ENCODE measurements at places on chromosomes 6 and 20.

- DNase-seq, result no peak
Observed at GRCh38 chr6:130655586-130655985, 171.6 kb upstream of the SMLR1 start.

GRCh38 chr6:6704103-6705060 lies 115.9 kb downstream of the LY86 start:
- DNase-seq, result no peak

DNA sequence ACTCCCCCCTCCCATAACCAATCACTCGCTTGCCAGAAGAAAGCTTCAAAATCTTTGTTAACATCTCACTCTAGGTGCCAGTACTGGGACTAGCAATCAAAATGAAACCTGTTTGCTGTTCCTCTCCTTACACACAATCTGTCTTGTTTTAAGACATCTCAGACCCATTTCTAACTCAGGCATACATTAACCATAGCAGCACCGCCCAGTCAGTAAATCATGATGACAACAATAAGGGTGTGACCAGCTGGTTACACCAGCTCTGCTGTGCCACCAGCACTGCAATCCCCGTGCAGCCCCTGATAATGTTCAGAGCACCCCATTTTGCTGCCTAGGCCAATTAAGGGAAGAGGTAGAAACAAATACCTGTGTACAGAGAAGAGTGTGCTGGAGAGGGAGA lies 185.2 kb upstream of the TAB2 start:
- DNase-seq, result no peak

- DNase-seq, result no peak
Observed at GRCh38 chr6:148934539-148934938, 187.7 kb downstream of the UST start.

DNA sequence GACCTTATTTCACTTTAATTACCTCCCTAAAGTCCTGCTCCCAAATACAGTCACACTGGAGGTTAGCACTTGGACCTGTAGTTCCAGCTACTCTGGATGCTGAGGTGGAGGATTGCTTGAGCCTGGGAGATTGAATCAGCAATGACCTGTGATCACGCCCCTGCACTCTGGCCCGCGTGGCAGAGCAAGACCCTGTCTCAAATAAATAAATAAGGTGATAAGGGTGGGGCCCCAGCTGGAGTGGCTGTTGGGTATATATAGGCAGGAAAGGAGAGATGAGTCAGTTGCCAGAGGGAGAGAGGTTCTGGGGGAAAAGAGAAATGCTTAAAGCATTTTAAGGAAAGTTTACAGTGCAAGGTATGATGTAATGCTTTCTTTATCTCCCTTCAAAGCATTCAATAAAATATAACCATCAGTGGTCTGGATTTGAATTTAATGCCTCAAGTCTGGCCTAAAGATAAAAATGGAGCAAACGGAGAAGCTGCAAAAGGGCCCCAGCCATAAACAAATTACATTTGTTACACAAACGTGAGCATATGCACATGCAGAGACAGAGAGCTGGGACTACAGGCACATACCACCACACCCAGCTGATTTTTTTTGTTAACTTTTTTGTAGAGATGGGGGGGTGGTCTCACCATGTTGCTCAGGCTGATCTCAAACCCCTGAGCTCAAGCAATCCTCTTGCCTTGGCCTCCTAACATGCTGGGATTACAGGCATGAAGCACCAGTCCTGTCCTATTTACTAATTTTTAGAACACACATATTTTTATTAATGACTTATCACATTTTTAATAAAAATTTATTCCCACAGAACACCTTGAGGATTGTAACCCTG lies 6.1 kb upstream of the PM20D2 start:
- no peak for DNase-seq

GRCh38 chr20:25306991-25307903 lies 59.4 kb downstream of the PYGB start:
- DNase-seq, result no peak

DNA sequence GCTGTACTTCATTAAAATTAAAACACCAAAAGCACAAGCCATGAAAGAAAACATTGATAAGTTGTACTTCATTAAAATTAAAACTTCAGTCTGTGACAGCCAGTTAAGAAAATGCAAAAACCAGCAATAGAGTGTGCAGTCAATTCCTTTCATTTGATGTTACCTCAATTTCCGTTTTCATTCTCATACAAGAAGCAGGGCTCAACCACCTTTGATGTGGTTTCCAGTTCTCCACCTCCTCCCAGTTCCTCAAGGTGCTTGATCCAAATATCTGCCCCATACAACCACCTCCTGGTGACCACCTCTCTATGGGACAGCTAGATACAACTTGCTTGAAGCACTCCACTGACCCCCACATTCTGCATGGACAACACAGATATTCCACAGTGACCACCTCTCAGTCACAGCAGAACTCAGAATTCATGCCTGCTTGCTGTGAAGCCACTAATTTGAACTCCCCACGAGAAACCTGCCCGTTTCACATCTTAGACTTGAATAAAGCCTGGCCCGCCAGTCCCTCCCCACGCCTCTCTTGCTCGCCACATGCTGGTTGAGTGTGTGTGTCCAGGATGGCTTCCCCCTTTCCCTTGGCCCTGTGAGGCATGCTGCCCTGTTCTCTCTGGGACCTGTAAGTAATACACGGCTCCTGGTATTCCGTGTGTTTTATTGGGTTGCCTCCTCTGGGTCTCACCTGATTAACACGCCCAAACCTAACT lies 66.1 kb downstream of the FAM50B start:
- DNase-seq, result peak; percentile 24

DNA sequence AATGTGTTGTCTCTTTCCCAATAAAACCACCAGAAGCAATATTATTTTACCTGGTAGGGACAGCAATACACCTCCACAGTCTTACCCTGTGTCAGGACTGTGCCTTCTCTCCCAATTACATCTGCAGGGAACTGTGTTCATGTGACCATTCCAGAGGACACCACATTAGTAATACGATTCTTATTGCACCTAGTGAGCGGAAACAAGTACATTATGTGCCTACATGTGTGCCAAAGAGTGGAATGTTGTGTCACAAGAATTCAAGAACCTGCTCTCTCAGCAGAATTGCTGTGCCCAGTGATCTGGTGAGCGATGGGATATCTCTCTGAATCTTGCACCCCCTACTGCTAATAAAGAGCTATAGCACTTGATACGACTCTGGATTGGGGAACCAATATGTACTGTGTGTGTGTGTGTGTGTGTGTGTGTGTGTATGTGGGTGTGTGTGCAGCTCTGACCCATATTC lies 57.4 kb upstream of the FOXC1 start:
- DNase-seq, result no peak

GRCh38 chr20:2297357-2297728 lies 1.5 kb downstream of the TGM3 start:
- DNase-seq, result no peak

GRCh38 chr20:21272679-21273078 lies 30.5 kb upstream of the XRN2 start:
- no peak for DNase-seq

- DNase-seq, result no peak
Observed at GRCh38 chr20:63273635-63274380, 1.2 kb downstream of the ARFGAP1 start.

DNA sequence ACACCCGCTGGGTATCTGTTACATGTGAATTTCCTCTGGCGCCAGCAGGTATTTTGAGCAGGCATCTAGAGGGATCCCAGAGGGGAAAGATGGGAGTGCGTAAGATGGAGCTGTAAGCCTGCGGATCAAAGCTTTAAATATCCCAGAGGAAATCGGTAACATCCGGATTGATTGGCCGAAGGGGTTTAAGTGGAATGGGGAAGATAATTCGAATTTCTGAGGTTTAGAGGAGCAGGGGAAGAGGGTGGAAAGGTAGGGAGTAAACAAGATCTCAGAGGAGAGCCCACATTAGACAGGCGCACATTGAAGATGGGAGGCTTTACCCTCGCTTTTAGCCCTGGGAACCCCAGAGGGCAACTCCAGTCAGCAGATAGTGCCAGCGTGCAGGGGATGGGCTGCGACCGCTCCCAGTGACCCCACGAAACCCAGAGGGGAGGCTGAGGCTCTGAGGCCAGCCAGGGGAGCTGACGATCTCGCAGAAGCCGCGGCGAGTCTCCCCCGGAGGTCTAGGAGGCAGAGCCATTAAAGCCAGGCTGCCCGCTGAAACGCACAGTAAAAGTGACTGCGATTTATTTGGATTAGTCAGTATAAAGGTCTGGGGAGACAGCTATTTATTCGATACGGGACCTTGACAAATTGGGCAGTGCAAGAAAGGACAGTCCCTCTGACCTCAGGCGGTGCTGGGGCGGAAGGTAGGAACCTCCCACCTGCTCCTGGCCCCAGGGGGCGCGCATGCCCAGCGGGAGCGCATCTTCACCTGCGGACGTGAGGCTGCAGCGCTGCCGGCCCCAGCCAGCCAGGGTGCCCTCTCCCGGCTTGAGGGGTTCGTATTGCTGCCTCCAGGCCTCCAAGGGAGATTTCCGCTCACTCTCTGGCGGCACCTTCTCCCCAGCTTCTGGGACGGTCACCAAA lies 34.3 kb upstream of the TCF21 start:
- DNase-seq, result peak; percentile 9

DNA sequence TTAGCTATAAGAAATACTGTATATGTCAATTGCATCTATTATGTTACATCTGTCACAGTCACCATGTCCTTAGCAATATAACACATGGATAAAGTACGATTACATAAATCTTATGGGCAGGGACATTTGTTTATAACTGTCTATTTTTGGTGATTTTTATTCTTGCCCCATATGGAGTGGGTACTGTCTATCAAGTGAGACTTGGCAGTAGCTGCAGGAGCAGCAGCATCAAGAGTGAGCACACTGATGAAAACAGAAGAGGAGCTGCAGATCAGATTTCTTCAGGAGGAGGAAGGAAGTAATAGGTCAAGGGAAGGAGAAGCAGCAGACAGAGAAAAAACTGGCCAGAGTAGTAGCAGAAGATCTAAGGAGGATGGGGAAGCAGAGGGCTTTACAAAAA lies 516.7 kb downstream of the C6orf118 start:
- DNase-seq, result no peak

GRCh38 chr6:1850121-1850839 lies 240.6 kb downstream of the FOXC1 start:
- DNase-seq, result no peak

- no peak for DNase-seq
Observed at GRCh38 chr6:106517706-106518105, 111.6 kb downstream of the RTN4IP1 start.

- no peak for DNase-seq
Observed at GRCh38 chr20:38620441-38620840, 18.8 kb downstream of the ARHGAP40 start.

DNA sequence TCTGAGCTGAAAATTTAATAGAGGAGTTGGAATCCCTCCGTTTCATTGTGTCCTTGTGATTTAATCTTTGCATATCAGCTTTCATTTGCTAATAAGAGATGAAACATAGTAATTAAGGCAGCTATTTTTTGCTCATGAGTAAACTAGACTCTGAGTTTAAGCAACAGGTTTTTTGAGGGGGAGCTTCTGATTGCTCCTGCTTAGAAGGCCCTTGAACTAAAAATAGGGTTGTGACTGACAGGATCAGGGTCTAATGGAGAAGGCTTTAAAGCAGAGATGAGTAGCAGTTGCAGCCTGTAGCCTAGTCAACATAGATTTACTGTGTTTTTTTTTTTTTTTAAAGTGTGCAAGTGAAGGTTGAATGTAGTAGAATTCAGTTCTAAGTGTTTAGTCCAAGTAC lies 17.4 kb downstream of the HSF2 start:
- no peak for DNase-seq

DNA sequence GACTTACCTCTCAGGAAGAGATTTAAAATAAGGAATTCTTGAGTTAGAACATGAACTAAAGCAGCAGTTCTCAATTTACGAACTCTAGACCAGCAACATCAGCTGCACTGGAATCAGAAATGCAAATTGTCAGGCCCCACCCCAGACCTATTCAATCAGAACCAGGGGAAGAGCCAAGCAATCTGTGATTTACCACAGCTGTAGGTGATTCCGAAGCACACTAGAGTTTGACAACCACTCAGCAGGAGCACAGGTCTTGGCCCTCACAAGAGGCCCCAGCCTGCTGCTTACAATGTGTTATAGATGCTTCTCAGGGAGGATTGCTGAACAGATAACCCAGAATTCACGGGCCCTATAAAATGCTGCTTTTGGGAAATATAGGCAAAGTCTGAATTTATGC lies 279.2 kb downstream of the PTPRK start:
- no peak for DNase-seq

DNA sequence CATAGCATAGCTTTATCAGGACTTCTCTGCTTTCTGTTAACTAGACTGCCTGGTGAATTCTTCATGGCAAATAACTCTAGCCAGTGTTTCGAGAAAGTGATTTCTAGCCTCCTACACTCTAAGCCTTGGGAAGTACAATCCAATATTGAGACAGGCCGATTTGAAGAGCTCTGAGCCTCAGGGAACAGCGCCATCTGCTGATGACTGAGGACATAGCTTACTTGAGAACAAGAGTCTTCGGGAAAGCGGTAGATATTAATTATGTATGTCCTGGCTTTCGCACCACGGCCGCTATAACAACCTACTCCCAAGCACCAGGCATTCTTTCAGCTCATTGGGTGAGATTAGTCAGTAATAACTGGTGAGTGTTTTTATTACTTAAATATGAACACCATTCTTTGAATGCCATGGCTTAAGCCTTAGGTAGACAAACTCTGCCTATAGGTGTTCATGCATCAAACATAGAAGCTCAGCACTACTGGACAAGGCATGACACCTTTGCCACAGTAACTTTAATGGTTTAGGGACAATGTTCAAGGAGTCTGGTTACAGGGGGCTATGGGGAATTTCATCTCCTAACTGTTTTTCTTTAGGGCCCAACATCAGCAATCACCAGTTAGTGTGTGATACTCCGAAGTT lies 518.6 kb downstream of the BMP2 start:
- DNase-seq, result peak; percentile 57

- no peak for DNase-seq
Observed at GRCh38 chr6:22253955-22254655, 42.7 kb downstream of the PRL start.

DNA sequence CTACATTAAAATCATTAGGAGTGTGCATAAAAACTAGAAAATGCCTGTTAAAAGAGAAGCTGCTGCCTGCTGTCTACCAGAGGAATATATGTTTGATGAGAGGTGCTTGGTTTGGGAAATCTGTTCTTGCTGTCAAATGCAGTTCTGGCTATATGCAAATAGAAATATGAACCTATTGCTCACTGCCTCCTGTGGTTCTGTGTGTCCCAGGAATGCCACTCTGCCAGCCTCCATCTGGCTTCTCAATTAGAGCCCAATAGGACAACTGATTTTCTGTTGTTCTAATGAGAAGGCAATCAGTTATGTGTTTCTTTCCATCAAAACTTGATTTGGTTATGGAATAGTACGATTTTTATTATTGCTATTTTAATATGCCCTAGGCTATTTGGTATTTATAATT lies 759.7 kb downstream of the HDGFL1 start:
- DNase-seq, result no peak

- peak; percentile 18 for DNase-seq
Observed at GRCh38 chr6:120354452-120355098, 979.7 kb downstream of the TBC1D32 start.

DNA sequence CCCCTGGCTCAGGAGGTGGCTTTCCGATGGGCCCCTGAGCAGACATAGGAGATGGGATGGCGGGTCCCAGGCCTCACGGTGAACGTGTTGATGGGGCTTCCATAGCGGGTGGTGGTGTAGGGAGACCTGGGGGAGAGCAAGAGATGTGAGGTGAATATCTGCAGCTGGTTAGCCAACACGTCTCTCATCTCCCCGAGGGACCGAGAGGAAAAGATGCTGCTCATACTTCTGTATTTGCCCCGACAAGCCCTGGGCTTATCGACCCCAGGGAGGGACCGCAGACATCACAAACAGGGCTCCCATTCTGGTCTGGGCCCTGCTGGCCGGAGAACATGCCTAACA lies 38.7 kb downstream of the C6orf132 start:
- DNase-seq, result no peak
